ENCODE measurements at places on chromosomes 6 and 20.

GRCh38 chr20:63973160-63973479 lies 3.4 kb upstream of the ZNF512B start:
- DNase-seq = no peak

DNA sequence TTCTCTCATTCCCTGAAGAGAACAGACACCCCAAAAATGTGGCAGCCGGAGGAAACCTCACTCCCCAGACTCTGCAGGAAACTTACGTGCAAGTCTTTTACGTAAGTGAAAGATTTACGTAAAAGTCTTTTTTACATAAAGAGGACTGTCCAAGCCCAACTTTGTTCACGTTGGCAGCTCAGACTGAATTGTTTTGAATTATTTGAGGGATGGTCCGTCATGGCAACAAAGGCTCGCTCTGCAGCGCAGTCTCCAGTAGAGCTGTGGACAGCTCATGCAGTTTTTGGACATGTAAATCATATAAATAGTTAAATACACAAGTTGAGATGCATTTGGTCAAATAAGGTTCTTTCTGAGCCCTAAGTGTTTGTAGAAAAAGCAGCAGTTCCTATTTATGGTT lies 394.8 kb downstream of the QKI start:
- no peak for DNase-seq

DNA sequence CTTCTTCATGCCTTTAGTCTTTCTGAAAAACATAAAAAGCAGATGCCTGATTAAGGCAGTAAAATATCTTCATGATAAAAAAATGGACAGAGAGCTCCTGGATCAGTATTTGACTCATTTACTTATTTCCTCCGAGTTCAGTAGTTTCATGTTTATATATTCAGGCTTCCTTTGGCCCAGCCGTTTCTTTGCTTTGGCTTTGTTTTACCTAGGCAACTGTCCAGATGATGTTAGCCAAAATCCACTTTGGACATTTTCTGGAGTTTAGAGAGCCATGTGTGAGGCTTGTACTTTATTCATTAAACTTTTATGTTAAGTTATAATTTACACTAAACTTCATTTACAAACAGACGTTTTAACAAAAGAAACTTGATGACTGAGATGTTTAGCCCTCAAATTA lies 307.1 kb upstream of the RSPO3 start:
- no peak for DNase-seq

DNA sequence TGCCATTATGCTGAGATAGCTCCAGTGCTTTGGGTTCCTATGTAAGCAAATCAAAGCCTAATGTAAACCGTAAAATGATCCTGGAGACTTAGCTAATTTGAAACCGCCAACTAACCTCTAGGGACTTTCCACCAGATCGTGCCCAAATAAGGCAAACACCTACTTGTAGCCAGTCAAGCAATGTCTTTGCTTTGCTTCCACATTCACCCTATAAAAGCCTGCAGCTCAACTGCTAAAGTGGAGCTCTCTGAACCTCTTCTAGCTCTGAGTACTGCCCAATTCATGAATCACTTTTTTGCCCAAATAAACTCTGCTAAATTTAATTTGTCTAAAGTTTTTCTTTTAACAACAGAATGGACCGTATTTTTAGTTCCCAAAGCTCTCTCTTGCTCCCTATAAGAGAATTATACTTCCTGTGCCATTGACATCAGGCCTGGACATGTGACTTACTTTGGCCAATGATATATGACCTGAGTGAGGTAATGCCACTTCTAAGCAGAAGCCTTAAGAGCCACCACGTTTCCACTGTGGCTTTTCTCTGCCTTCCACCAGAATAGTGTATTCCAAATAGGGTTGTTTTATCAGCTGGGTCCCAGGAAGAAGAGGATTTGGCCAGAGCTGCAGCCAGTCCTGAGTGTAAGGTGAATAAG lies 34.8 kb upstream of the PSMF1 start:
- DNase-seq = no peak

- DNase-seq = no peak
These were observed 654.8 kb downstream of the UTRN start for GRCh38 chr6:144939921-144940320.

- no peak for DNase-seq
These were observed 28.0 kb downstream of the STX11 start for GRCh38 chr6:144178323-144178722.

DNA sequence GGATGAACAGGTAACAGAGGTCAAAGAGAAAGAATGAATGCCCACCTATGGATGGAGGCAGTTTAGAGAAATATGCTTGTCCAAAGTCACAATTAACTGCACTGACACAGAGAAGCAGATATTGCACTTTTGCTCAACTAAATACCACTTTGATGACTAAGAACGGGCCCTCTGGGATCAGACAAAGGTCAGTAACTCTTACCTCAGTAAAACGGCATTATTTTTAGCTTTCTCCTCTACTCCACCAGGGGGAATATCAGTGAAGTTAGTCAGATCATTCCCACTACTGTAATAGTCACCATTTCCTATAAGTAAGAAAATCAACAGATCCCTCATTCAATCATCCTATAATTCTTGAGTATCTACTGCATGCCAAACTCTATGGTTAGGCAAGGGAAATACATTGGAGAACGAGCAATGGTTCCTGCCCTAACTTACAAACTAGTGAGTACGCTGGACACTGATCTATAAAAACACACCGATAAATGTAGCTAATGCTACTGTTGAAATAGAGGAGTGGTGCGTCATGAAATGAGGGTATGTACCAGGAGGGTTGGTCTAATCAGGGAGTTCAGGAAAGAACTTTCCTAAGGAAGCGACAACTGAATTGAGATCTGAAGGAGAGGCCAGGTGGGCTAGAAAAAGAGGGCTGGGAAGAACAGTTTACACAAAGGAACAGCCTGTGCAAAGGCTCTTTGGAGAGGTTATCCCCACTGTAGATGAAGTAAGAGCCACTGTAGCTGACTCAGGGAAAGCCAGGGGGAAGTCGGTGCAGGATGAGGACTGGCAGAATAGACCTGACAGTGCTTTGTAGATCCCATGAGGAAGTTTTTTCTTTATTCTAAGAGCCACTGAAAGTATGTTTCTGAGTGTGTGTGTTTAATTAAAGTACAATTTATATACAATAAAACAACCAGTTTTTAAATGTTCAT lies 9.2 kb downstream of the ECI2 start:
- no peak for DNase-seq

GRCh38 chr6:13711324-13711732 lies 307 bp downstream of the RANBP9 start:
- peak; percentile 72 for DNase-seq

- DNase-seq = no peak
These were observed 60.7 kb downstream of the PRND start for GRCh38 chr20:4782378-4782772.

- DNase-seq = no peak
These were observed 133.2 kb downstream of the PHACTR1 start for GRCh38 chr6:12849809-12850198.

DNA sequence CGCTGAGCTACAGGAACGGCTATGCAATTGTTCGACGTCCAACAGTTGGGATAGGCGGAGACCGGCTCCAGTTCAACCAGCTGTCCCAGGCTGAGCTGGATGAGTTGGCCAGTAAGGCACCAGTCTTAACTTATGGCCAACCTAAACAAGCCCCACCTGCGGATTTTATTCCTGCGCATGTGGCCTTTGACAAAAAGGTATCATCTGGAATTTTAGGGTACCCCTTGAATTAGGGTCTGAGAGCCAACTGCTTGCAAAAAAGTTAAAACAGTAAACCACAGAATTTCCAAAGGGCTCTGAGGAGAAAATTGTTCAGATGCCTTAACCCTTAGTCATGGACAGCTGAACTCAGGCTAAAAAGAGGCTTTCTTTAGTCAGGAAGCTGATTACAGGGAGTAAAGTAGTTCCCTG lies 3.8 kb downstream of the EFHC1 start:
- DNase-seq = no peak

GRCh38 chr6:150256618-150257272 lies 112.1 kb upstream of the IYD start:
- DNase-seq = no peak

GRCh38 chr20:8853805-8854338 lies 215.0 kb upstream of the PLCB4 start:
- peak; percentile 81 for DNase-seq

- no peak for DNase-seq
These were observed 28.2 kb downstream of the PDRG1 start for GRCh38 chr20:31923388-31924331.

DNA sequence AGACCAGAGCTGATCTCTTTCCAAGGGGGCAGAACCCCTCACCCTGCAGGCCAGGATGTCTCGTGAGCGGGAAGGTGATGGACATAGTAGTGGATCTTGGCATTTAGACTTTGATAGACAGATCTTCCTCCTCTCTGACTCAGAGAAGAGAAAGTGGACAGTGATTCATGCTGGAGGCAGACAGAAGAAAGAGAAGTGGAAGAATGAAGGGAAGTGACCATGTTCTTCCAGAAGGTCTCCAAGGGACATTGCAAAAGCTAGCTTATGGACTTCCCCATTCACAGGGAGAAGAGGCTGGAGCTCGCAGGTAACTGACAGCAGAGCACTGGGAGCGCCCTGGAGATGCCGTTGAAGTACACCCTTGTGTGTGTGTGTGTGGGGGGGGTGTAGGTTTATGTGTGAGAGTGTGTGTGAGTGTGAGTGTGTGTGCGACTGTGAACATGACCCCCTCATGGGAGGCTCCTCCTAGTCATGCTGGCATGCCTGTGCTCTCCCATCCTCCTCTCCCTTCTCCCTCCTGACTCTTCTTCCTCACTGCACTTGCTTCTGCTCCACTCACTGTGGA lies 8.0 kb upstream of the RAET1L start:
- DNase-seq = no peak

- no peak for DNase-seq
These were observed 10.7 kb upstream of the TLDC2 start for GRCh38 chr20:36865076-36865860.
